ENCODE measurements at places on chromosomes 13 and 19.

GRCh38 chr19:30386551-30387143 is 14.5 kb downstream of the ZNF536 start:
- DNase-seq, result no peak

DNA sequence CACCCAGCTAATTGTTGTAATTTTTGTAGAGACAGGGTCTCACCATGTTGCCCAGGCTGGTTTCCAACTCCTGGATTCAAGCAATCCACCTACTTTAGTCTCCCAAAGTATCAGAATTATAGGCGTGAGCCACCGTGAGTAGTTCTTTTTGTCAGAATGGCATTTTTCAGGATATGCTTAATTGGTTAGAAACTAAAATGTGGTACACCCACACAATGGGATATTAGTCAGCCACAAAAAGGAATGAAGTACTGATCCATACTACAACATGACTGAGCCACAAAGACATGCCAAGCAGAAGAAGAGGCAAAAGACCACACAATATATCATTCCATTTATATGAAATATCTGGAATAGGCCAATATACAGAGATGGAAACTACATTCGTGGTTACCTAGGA is 41.7 kb upstream of the MAP3K10 start:
- no peak for DNase-seq

DNA sequence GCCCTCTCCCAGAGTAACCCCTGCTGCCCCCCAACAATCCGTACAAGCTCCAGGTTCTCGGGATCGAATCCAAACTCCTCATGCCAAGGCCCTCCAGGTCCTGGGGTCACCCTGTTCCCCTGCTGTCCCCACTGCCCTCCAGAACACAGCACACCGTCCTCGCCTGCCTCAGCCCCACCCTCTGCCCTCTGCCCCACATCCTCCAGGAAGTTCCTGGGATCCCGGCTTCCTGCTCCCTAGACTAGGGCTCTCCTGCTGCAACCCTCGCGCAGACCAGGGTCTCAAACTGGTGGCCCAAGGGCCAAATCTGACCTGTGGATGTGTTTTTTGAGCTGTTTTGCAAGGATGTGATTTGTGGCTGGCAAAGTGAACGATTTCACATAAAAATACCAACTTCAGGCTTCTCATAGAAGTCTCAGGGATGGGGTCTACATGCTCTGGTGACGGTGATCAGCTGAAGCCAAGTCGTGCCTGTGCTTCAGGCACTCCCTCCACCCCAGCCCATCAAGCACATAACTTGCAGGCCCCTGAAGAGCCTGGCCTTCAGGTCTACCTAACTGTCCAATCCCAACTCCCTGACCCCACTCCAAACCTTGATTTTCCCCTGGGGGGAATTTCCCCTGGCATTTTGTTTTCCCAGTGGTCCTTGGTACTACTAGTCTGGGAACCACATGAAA is 1.8 kb downstream of the RABAC1 start:
- no peak for DNase-seq

GRCh38 chr19:8210421-8211101 is 1.4 kb downstream of the CERS4 start:
- DNase-seq, result no peak

GRCh38 chr13:110283736-110284517 is 23.0 kb downstream of the COL4A1 start:
- DNase-seq, result no peak

- no peak for DNase-seq
These were observed 360.5 kb downstream of the KCNRG start for GRCh38 chr13:50375792-50376191.

DNA sequence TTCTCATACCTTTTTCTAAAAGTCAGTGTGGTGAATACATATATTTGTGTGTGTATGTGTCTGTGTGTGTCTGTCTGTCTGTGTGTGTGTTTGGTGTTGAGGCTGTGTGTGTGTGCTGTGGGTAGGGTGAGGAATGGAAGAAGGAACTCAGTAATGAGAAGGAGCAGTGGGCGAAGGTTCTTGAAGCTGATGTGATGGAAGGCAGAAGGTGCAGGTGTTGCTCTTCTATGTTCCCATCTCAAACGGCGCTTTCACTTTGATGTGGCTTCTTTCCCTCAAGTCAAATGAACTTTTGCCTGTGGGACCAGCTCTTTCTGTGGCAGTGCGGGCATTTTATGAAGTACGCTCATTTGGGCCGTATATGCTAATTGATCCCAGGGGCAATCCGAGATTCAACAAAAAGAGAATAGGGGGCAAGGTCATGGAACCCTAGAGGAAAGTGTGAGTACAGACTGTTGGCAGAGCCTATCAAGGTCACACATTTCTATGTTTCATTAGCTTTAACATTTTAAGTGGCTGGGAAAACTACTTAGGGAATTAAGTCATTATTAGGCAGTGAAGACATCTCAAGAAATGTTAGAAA is 15.2 kb downstream of the BIVM start:
- DNase-seq, result no peak

DNA sequence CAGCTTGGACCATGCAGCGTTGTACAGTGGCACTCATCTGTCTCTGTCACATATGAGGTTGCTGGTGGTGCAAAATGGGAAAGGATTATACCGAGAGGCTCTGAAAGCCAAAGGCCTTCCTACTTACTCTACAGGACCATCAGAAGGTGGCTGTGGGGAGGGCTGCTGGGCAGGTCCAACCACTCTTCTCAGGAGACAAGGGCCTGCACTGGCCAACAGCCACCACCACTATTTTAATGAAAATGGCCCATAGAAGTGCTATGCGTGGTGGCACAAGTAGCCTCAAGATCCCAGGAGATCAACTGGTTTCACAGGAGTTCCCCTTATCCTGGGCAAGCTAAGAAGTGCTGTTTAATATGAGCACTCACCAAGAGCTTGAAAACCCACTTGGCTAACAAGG is 52.3 kb downstream of the MRPL57 start:
- no peak for DNase-seq

GRCh38 chr13:106474912-106475311 is 60.5 kb downstream of the EFNB2 start:
- DNase-seq, result no peak

DNA sequence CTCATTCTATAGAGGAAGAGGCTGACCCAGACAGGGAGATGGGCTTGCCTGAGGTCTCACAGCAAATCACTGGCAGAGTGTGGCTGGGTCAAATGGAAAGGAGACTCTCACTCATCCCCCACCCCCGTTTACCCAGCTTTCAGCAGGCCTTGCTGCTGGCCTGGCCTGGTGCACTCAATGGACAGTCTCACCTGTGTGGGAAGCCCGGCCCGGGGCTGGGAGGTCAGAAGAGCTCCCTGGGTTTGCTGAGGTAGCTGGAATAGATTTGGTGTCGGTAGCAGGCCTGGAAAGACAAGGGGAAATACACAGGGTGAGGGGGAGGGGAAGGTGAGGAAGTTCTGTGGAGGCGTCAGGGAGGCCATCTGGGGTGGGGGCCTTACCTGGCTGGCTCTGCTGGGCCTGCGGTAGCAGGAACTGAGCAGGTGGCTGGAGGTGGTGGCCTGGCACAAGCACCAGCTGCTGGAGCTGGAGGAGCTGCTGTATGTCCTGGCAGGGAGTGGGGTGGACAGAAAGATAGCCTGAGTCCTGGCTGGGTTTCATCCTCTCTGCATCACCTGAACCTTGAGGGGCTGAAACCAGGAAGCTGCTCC is 23.5 kb downstream of the ZNF574 start:
- DNase-seq, result no peak

DNA sequence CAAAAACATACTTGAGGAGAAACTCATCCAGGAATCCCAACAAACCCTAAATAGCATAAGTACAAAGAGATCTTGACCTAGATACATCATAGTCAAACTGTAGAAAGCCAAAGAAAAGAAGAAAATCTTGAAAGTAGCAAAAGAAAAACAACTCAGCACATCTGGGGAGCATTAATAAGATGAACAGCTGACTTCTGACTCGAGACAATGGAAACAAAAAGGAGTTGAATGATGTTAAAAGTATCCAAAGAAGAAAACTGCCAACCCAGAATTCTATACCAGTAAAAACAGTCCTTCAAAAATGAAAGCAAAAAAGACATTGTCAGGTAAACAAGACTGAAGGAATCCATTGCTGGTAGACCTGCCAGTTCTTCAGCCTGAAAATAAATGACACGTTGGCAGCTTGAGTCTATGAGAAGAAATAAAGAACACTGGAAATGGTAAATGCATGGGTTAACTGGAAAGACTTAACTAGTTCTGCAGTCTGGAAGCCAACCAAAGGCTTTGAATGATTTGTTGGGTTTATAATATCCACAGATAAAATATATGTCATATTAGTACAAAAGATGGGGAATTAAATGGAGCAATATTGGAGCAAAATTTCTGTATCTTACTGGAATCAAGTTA is 46.8 kb downstream of the TSSK6 start:
- no peak for DNase-seq

DNA sequence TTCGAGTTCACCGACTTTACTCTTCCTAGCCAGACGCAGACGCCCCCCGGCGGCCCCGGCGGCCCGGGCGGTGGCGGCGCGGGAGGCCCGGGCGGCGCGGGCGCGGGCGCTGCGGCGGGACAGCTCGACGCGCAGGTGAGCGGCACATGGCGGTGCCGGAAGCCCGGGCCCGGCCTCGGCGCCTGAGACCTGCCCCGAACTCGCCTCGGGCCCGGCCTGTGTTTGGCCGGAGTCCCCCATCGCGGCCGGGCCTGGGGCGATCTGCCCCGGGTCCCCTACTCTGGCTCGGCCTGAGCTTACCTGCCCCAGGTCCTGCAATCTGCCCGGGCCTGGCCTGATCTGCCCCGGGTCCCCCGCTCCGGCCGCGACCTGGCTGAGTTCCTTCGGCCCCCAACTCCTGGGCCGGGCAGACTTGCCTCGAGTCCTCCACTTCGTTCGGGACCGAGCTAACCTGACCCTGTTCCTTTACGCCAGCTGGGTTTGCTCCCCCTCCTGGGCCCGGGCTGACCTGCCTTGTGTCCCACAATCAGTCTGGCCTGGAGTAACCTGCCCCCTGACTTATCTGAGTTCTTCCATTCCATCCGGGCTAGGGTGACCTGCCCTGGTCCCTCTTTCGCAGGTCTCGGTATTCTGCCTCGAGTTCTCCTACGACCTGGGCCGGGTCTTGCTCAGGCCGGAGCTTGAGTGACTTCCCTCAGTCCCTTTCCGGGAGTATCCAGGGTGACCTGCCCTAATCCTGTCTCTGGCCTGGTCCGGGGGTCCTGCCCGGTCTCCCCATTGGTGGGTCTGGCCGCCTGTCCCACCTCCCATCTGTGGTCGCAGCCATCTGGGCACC is 764 bp downstream of the UPF1 start:
- no peak for DNase-seq

GRCh38 chr19:51107406-51108065 is 673 bp downstream of the CTU1 start:
- DNase-seq, result no peak

GRCh38 chr19:28785971-28786370 is 427.0 kb downstream of the UQCRFS1 start:
- DNase-seq, result no peak

DNA sequence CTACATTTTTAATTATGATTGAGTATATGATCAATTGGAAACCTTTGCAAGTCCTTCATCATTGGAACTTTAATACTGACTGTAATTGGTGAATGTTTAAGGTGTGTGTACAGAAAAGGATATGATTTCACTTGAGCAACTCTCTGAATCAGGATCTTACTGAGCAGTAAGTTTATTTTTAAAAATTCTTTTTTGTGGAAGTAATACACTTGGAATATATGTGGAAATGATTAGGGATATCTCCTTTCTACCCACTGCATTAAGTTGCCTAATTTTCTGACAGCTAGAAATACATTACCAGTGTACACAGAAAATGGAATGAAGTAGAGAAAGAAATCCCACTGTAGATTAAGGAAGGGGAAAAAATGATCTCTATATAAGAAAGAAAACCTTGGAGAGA is 865.8 kb downstream of the PCDH9 start:
- no peak for DNase-seq

- DNase-seq, result no peak
These were observed 122.0 kb downstream of the ENOX1 start for GRCh38 chr13:43664700-43665191.

GRCh38 chr13:110115591-110115990 is 191.4 kb downstream of the COL4A1 start:
- no peak for DNase-seq

DNA sequence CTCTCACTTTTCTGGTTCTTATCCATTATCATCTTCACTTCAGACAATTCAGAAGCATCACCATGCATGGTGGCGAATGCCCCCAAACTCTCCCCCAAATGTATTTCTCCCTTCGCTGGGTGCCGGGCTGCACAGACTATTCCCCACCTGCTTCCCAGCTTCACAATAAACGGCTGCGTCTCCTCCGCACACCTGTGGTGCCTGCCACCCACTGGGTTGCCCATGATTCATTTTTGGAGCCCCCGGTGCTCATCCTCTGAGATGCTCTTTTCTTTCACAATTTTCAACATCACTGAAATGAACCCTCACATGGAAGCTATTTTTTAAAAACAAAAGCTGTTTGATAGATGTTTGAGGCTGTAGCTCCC is 2.8 kb upstream of the F10 start:
- DNase-seq, result no peak

- DNase-seq, result no peak
These were observed 95.3 kb upstream of the SLC15A1 start for GRCh38 chr13:98847780-98848179.

GRCh38 chr13:98954313-98954712 is 23.6 kb downstream of the DOCK9 start:
- DNase-seq, result no peak

- DNase-seq, result no peak
These were observed 194.1 kb downstream of the TDRD3 start for GRCh38 chr13:60590800-60591747.

GRCh38 chr13:73293913-73294523 is 235.2 kb downstream of the KLF5 start:
- no peak for DNase-seq

DNA sequence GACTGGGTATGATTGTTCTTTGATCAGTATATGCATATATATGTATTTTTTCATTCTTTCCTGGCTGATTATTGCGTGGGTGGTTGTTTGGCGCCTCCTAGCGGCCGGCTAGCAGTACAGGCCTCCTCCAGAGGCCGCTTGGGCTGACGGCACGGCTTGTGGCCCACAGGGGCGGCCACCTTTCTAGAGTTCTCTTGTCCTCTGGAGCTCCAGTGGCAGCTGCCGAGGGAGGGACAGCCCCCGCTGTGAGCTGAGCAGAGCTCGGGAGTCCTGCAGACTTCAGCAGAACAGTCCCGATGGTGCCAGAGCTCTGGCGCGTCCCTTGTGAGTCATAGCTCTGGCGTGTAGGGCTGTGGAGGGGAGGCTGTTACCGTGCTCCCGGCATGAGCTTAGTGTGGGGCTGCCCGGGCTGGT is 22.5 kb upstream of the ZNF429 start:
- no peak for DNase-seq

DNA sequence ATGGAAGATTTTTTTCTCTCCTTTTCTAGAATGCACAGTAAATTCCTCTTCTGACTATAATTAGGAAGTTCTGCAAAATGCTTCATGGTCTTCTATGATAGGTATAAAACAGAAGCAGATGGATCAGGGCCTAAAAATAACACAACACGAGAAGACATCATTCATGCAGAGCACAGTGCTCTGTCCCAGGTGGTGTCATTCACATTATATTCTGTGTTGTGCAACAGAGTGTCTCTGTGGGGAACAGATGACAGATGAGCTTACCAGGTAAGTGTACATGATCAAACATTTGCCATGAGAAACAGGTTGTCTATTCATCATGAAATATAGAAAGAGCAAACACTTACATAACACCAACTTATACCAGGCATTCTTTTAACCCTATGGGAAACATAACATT is 288.3 kb downstream of the KCTD12 start:
- no peak for DNase-seq

- DNase-seq, result no peak
These were observed 276.5 kb downstream of the GPC6 start for GRCh38 chr13:93502987-93503615.

GRCh38 chr19:30371960-30372824 is at the start of gene ZNF536:
Gene ZNF536, plus strand, starts transcription at chr19:30372384. Its CDS starts 71,179 bp downstream, at chr19:30443563.
- no peak for DNase-seq

Data from NCI-H774 (cell line).